ENCODE measurements at places on chromosomes 1 and 21. TPM values are rescaled to one million over a fixed set of nuclear protein-coding genes. Genes with fewer than 3 reads are reported as not detected.

The LENEP gene
- total RNA-seq = not detected

The PDZK1IP1 gene
- not detected for total RNA-seq

The JAK1 gene
- total RNA-seq = 113 TPM

DNA sequence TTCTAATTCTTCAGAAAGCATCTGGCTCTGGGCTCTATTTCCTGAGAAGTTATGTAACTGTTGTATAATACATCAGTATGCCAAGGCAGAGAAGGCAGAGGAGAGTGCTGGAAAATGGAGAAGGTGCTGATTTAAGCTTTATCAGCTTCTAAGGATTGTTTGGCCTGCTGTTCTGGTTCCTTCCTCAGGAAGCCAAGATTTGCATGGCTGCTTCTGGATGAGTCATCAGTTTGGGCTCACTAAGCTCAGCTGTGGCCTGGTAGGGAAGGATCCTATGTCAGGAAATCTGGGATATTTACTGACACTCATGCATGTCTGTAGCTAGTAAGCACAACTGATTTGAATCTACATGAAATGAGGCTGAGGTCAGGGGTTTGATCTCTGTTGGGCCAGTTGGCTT is 73.2 kb upstream of the ADGRL4 start:
- H3K4me3 ChIP-seq = no peak overlapping the region
- H3K4me1 ChIP-seq = no peaks in the 10 kb centered on the region
- H3K27ac ChIP-seq = no peak overlapping the region
- H3K27me3 ChIP-seq = no peaks in the 10 kb centered on the region
- H3K36me3 ChIP-seq = no peaks in the 10 kb centered on the region
- DNase-seq = no peak

DNA sequence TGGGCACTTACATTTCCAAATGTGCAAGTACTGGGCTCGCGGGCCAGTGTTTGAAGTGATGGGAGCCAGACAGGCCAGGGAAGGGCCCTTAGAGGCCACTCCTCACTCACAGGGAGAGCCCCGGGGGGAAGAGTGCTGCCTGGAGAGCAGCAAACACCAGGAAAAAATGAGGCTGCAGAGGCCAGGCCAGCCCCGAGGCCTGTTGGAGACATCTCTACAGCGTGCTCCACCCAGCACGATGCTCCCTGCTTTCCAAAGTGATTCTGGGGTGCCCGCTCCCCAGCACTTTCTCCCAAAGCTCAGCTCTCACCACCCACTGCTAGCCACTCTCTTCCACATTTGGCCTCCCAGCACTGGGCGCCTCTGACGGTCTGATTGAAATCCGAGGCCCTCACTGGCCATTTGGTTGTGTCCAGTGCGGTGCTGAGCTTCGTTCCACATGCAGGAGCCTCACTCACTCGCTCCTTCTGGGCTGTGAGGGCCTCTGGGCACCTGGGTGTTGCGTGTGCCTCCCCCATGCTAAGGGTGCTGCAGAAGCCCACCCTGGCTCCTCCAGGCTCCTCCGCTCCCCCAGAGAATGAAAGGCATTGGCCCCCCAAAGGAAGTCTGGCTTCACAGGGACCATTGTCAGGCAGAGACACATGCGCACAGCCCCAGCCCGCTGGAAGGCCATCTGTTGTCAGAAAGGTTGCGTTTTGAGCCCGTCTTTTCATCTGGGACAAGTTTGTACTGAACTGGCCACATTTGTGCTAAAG is 385.4 kb upstream of the VAMP3 start:
- no peaks in the 10 kb centered on the region for H3K36me3 ChIP-seq
- H3K4me1 ChIP-seq = peaks cover 12% of the 10 kb centered on the region
- H3K27ac ChIP-seq = no peak overlapping the region
- H3K4me3 ChIP-seq = no peak overlapping the region

- H3K4me3 ChIP-seq = no peak overlapping the region
- H3K27ac ChIP-seq = no peak overlapping the region
- H3K4me1 ChIP-seq = no peaks in the 10 kb centered on the region
- no peak for DNase-seq
- no peaks in the 10 kb centered on the region for H3K36me3 ChIP-seq
These were observed 338.0 kb downstream of the MATN1 start for GRCh38 chr1:30385246-30385995.

GRCh38 chr1:115337633-115338456 is at the start of gene NGF:
Gene NGF, minus strand, starts transcription at chr1:115338249. Its CDS starts 51,454 bp downstream, at chr1:115286795.
- no peaks in the 10 kb centered on the region for H3K27me3 ChIP-seq
- no peaks in the 10 kb centered on the region for H3K36me3 ChIP-seq
- peak within 1 kb of the TSS; percentile 88 for H3K4me3 ChIP-seq

DNA sequence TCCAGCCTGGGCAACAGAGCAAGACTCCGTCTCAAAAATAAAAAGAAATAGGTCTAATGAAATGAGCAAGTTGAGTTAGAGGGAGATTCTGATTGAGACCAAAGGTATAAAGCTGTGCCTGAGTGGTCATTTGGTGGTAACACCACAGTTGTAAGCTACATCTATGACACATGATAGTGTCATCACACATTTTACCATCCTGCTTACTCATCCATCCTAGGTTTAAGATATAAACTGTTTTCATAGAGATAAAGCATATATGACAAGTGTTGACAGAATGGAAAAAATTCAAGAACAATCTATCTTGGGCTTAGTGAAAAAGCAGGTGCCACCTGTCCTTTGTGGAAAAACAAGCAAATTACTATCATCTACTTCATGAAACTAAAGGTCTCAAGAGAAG is 7.1 kb upstream of the CFAP141 start:
- H3K27ac ChIP-seq = no peak overlapping the region
- H3K4me1 ChIP-seq = peaks cover 13% of the 10 kb centered on the region
- no peak overlapping the region for H3K4me3 ChIP-seq
- H3K27me3 ChIP-seq = no peaks in the 10 kb centered on the region
- no peak for DNase-seq

- no peak within 1 kb of the TSS for H3K4me3 ChIP-seq
- H3K36me3 ChIP-seq = no peaks in the 10 kb centered on the region
- no peaks in the 10 kb centered on the region for H3K27me3 ChIP-seq
- H3K4me1 ChIP-seq = no peaks in the 10 kb centered on the region
These were observed at the start of gene C1QTNF12 for GRCh38 chr1:1246577-1247340. Gene C1QTNF12, minus strand, starts transcription at chr1:1246722. Its CDS starts 32 bp downstream, at chr1:1246690.

DNA sequence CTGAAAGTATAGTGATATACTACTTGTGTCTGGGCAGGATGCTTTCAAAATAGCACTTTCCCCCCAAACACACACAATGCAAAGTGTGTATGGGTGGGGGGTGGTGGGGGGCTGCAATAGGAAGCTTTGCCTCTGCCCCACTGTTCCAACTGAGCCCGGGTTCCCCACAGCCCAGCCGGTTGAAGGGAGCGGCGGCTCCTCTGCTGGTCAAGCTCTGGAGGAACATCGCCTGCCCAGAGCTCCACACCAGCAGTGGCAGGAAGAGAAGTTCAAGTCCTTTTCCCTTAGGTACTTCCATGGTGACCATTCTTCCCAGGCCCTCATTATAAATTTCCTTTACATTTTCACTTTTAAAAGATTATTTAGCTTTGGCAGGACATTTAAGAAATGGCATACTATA is 74.9 kb downstream of the CAPZB start:
- no peaks in the 10 kb centered on the region for H3K27me3 ChIP-seq
- no peak for DNase-seq
- H3K36me3 ChIP-seq = no peaks in the 10 kb centered on the region
- H3K4me3 ChIP-seq = no peak overlapping the region

Data from thoracic aorta (tissue), 2 donors.